Activated CD4-positive, CD25-positive, alpha-beta regulatory T cell treated with anti-CD3 and anti-CD28 coated beads, Interleukin-2, amount 50 U/mL, for 72 hours (primary cell): ENCODE measurements at places on chromosomes 1 and 21.

- DNase-seq = no peak
Measured at GRCh38 chr1:18978706-18979105, 22.2 kb upstream of the IFFO2 start.

DNA sequence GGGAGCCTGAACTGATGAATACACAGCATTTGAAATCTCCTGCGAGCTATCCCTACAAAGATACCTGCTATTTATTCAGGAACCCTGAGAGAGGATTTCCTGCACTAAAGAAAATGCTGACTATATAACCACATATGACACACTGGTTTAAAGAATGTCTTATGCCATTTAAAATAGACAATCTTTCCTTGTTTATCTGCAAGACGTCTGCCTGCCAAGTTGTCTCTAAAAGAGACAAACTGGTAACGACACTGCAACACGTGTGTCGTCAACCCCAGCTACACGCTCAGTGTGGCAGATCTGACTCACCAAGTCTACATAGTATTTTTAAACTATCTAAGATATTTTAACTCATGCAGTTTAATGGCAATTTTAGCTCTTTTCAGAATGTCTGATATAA, 42.7 kb downstream of the APP start:
- no peak for DNase-seq

GRCh38 chr1:193730017-193730416, 543.6 kb upstream of the B3GALT2 start:
- DNase-seq = no peak

DNA sequence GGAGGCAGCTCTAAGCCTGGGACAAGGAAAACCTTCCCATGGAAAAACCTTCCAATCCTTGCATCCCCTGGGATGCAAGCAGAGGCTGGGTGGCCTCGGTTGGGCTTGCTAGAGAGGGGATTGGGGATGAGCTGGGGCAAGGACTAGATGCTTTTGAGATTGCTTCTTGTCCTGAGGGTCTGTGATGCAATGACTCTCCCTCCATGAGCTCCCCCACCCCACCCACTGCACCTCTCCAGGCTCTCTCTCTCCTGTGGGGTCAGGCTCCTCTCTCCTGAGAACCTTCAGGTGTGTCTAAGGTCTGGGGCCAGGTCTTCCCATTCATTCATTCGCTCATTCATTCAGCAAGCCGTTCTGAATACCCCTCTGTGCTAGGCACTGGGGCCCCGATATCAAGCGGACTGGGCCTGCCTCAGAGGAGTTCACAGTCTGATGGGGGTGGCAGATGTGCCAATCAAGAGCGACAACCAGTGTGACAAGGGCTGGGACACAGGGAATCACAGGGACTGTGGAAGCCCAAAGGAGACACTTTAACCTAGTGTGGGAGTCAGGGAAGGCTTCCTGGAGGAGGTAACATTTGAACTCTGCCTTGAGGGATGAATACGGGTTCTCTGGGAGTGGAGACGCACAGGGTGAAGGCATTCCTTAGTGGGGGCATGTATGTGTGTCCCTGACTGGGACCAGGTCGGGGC, 6.5 kb downstream of the LDLRAD1 start:
- no peak for DNase-seq

- no peak for DNase-seq
Measured at GRCh38 chr1:17816511-17816910, 61.4 kb downstream of the ACTL8 start.

DNA sequence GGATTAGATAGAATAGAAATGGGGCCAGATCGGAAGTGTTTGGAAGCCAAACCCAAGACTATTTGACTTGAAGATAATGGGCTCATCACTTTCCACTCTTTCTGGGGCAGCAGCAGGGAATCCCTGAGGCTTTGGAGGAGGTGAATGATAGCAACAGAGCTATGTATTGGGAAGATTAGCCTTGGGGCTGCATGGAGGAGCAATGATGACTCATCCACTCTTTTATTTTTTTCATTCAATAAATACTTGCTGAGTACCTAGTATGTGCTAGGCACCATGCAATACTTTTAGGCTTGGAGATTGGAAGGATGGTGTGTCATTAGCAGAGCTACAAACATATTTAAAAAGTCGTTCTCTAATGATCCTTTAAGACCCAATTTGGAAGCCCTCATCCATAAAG, 166.9 kb upstream of the FOXD3 start:
- no peak for DNase-seq

DNA sequence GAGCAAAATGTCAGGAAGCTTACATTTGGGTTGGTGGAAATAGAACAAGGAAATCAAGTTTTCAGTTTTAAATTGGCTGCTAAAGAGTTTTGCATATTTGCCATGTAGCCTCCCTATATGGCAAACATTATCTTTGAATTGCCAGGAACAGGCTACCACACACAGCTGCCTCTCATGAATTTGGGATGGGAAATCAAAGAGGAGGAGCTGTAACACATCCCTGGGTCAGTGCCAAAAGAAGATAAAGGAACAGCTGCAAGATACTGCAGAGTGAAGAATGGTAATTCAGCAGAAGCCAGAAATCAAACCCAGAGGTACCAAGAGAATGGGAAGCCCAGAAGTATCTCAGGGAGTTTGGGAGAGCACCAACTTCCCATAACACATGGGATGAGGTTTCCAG, 18.6 kb upstream of the RASAL2 start:
- DNase-seq = no peak

DNA sequence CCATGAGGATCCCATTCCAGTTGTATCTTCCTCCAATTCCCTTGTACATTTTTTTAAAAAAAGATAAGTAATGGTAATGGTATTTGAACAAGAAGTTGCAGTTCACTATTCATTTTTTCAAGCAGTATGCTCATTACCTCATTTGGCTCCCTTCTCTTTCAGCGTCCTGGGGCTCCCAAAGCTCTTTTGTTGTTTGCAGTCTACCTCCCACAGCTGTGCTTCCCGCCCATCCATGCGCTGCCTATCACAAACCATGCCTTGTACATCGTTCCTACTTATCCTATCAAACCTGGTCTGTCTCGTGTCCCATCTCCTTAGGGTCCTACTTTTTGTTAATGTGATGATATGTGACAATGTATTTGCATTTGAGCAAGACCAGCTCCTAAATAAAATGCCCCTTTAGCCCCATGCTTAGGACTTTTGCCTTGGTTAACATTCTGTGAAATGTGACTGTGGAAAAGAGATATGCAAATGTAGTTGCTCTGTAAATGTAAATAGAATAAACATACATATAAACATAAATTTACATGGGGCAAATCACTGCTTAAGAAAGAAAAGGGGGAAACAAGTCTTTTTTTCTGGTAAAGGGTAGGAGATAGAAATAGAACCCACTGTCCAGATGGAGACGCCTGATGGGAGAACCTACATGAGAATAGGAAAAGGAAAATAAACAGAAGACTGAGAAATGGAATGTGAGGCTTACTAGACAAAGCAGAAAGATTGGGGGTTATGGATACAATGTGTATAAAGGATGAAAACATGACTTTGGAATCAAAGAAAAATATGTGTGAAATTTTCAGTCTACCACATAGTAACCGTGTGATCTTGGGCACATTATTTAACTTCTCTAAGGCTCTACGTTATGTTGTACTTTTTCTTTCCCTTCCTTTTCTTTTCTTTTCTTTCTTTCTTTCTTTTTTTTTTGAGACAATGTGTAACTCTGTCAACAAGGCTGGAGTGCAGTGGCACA, 59.8 kb upstream of the PLXNA2 start:
- DNase-seq = no peak

- peak; percentile 53 for DNase-seq
Measured at GRCh38 chr21:38766987-38767722, 38.6 kb upstream of the ETS2 start.

- no peak for DNase-seq
Measured at GRCh38 chr1:219905524-219905923, 22.8 kb downstream of the SLC30A10 start.

- no peak for DNase-seq
Measured at GRCh38 chr1:215819114-215819513, 252.0 kb downstream of the KCTD3 start.

DNA sequence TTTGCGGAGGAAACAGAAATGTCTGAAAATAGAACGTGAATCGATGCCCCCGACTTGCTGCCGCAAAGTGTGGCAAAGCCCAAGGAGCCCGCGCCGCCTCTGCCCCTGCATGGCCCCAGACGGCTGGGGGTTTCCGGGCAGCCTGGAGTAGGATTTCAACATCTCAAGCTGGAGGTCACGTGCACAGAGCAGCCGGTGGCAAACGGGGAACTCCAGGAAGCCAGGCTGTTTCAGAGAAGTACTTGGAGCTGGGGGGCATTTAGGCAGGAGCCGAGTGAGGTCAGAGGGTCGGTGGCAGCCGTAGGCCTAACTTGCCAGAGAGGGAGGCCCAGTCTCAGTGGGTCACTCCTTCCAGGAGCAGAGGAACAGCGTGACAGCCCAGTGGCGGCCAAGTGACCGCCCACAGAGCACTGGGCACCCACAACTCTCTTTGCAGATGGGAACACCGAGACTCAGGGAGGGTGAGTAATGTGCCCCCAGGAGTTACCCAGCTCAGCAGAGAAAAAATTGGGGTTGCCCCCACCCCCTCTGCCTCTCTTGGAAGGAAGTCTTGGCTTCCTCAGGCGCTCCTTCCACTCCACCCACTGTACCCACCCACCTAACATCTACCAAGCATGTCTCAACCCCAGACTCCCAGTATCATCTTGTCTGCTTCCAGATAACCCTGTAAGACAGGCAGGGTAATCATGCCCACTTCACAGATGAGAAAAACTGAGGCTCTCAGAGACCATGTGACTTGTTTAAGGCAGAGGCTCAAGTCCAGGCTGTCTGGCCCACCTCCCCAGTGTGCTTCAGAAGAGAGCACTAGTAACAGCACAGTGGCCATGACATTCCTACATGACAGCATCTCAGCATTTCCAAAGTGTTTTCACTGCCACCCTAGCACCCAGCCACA, 179.4 kb downstream of the HIVEP3 start:
- peak; percentile 74 for DNase-seq

GRCh38 chr1:227938911-227939790, 8.6 kb downstream of the WNT9A start:
- peak; percentile 28 for DNase-seq

DNA sequence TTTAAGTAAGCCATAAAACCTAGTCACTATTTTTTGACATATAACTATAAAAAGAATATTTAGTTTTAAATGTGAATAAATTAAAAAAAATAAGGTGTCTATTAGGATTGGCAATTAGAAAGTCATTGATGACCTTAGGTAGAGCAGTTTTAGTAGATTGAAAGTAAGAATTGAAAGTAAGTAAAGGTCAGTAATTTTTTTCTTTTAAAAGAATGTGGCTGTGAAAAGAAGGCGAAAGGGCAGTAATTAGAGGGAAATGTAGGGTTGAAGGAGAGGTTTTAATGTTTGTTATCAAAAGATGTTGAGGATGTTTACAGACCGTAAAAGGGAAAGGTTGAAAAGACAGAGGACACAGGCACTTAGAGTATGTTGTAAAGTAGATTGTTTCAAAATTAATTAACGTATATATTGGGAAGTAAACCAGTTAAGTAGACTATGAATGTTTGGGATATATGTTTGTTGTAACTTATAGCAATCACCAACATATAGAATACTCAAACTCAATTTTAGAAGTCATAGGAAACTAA, 41.0 kb downstream of the ZFYVE9 start:
- DNase-seq = no peak

GRCh38 chr1:211236633-211237320, 22.4 kb upstream of the RCOR3 start:
- DNase-seq = no peak

- no peak for DNase-seq
Measured at GRCh38 chr1:212290608-212291007, 5.4 kb downstream of the PPP2R5A start.

DNA sequence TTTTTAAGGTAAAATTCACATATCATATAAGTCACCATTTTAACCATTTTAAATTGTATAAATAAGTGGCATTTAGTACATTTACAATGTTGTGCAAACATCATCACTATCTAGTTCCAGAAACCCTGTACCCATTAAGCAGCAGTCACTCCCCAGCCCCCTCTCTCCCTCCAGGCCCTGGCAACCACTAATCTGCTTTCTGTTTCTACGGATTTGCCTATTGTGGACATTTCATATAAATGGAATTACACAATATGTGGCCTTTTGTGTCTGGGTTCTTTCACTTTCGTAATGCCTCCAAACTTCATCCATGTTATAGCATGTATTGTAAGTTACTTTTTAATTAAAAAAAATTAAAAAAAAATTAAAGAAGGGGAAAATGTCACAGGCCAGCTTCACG, 58.0 kb upstream of the RAB3GAP2 start:
- DNase-seq = no peak

DNA sequence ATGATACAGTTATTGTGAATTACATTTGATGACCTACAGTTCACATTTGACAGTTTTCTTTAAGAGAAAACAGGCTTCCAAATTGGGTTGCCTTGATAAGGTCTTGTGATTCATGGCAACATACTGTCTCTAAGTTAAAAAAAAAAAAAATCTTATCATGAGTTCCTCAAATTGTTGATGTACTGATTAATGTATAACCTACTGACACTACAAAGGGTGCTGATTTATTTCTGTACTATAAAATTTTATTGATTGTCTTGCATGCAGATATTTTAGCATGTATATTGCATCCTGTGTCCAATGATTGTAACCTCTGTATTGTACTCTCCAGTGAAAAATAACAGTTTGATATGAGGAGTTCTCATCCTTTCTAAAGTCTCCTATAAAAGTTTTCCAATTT, 197.3 kb upstream of the IVNS1ABP start:
- DNase-seq = no peak

DNA sequence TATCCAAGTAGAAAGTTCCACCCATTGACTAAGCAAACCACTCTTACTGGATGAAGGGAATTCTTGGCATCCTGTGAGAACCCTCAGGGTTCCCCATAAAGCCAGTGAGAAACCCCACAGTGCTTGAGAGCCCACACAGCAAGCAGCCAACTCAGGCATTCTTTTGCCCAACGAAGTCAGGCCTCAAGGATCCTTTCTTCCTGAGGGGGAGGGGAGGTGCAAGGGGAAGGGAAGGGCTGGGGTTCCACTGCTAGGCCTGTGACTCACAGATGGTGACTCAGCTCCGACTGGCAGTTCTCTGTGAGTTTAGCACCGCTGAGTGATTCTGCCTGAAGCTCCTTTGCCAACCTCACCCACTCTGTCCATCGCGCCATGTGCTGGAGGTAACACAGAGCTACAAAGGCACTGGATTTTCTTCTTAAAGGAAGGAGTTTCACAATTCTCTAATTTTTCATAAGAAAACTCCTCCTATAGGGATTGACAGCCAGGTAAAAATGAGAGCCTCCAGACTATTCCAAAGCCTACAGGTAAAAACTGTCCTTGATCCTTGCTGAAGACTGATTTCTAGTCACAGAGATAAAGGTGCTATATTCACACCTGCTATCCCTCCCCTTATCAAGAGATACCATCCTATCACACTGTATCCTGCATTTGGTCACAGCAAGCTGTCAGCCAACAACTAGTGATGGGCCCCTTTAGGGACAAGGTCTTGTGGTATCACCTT, 4.8 kb downstream of the ENO1 start:
- peak; percentile 63 for DNase-seq
